ENCODE measurements at places on chromosomes 2 and 18. TPM values are rescaled to one million over a fixed set of nuclear protein-coding genes. Genes with fewer than 3 reads are reported as not detected.

The FBXO36 gene
- 3.1 TPM for total RNA-seq

GRCh38 chr18:3345885-3346284, 84.0 kb downstream of the MYL12B start:
- peak; percentile 67 for DNase-seq

- DNase-seq: no peak
Observed at GRCh38 chr2:171957061-171957460, 34.8 kb downstream of the HAT1 start.

DNA sequence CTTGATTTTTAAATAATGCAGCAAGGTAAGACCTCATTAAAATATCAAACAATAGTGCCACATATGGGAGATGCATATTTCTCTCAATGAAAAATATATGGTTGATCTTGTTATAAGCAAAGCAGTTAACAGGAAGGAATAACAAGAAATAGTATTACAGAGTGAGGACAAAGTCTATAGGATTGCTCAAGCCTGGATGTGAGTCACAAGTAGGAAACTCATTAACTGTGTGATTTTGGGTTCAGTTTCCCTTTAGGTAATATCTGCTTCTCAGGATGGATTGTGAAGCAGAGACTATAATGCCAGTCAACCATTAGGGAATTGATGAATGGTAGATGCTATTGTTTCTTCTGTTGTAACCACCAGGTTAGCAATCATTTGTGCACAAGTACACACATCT, 42.9 kb upstream of the SPHKAP start:
- DNase-seq: no peak

DNA sequence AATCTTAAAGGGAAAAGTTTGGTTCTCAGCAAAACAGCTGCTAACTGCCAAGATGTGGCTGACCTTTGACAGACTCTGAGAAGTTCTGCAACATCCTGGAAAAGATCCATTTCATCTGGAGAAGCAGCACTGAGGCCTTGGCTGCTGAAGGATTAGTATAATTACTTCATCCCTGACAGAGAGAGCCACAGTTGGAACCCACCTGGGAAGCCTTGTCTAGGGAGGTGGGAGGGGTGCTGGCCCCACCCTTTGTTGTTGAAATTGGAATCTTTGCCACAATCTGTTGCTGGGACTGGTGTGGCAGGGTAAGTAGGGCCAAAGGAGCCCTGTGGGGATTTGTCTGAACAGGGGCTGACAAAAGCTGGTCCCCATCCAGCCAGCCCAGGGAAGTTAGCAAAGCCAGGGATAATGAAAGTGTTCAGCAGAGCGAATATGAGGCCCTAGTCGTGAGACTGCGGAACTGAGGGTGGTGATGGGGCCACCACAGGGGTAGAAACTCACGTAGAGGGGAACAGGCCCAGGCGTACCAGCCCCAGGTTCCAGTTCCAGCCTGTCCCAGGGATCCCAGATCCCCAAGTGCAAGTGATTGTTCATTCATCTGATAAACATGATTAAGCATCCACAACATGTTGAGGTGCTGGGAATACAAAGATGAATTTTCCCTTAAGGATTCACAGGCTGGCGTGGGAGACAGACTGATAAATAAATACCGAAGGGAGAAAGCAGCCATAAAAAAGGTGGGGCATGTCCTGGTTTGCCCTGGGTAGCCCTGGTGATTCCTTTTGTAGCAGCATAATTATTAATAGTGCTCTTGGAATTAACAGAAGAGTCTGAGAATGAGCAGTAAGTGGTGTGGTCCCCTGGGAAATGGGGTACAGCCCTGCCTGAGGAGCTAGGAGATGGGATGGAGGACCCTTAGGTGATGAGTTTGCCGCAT, 60.0 kb downstream of the MYO1B start:
- peak; percentile 90 for DNase-seq

GRCh38 chr2:61135510-61135909, 26.5 kb upstream of the C2orf74 start:
- peak; percentile 45 for DNase-seq

The DGKD gene
- total RNA-seq: 51.7 TPM

DNA sequence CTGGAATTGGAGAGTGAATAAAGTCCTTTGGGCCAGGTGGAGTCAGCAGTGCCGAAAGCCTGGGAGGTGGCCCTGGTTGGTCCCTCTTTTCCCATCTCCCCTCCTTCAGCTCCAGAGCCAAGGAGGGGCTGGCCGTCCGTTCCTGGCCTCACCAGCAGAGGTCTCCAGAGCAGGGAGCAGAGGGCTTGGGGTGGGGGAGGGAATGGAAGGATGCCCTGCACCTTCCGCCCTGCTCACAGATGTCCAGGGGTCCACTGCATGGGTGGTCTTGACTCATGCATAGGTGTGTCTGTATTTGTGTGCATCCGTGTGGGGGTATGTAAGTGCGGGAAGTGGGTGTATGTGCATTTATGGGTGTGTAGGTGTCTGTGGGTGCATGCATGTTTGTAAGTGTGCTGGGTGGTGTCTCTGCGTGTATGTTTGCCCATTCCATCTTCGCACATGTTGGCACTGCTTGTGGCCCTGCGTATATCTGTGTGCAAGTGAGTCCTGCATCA, 201.8 kb downstream of the ZFP36L2 start:
- DNase-seq: peak; percentile 81

The FAHD2A gene
- total RNA-seq: 20.8 TPM

DNA sequence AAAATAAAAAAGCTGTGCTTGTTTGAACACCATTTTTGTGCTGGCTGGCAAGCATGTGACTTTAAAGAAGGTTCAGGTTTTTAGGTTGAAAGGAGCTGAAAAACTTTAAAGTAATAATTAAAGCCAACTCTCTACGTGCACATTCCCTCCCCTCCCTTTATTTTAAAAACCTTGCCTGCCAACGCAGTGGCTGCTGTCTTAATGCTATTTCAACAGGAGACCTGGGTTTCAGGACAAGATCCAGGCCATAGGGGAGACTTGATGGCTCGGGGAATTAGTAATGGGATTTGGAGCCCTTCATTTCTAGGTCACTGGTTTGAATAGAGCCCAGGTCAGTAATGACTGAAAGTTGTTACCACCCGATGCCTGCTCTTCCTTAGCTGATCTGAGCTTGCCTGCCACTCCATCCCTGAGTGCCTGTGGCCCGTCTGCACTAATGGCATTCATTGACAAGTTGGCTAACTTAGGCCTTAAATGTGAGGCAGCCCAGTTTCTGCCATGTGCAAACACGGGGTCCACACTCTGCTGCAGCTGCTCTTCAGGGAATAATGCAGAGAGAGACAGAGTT, 1233.2 kb upstream of the ZEB2 start:
- no peak for DNase-seq

The ALK gene
- total RNA-seq: 0.41 TPM

- no peak for DNase-seq
Observed at GRCh38 chr2:114642166-114642770, 199.8 kb downstream of the DPP10 start.

The GATA6 gene
- total RNA-seq: 2.2 TPM

All from tongue (tissue), 3 donors.